Endothelial cell of coronary artery (primary cell): ENCODE measurements at places on chromosomes 16 and 17. TPM values are rescaled to one million over a fixed set of nuclear protein-coding genes. Genes with fewer than 3 reads are reported as not detected.

The ZNF778 gene
- 10.2 and 11.0 TPM in 2 replicates for total RNA-seq

The CDH8 gene
- 0.28 TPM in 1 of 2 replicates, not detected in the other for total RNA-seq

The E2F4 gene
- 51.1 and 61.8 TPM in 2 replicates for total RNA-seq

The GJD3 gene
- total RNA-seq = 0.18 TPM in 1 of 2 replicates, not detected in the other

The KRTAP4-1 gene
- not detected in 2 replicates for total RNA-seq

The KCNJ16 gene
- under 0.01 TPM in 1 of 2 replicates, not detected in the other for total RNA-seq

The ALDH3A1 gene
- total RNA-seq = 0.36 and 0.38 TPM in 2 replicates

The UTS2R gene
- total RNA-seq = not detected in 2 replicates

The PRDM7 gene
- total RNA-seq = not detected in 2 replicates

The PRSS36 gene
- total RNA-seq = 0.09 and 0.27 TPM in 2 replicates

The HCRT gene
- not detected in 2 replicates for total RNA-seq

The OR2C1 gene
- not detected in 2 replicates for total RNA-seq

The SLC7A6OS gene
- 13.9 and 19.2 TPM in 2 replicates for total RNA-seq

The EVPLL gene
- total RNA-seq = not detected in 2 replicates

The KRT33B gene
- not detected in 2 replicates for total RNA-seq

The TK1 gene
- total RNA-seq = 37.6 and 75.5 TPM in 2 replicates

The VAT1L gene
- 3.0 and 10.3 TPM in 2 replicates for total RNA-seq

The TNS4 gene
- not detected in 2 replicates for total RNA-seq

The KRTAP4-6 gene
- total RNA-seq = not detected in 2 replicates

The SCNN1B gene
- total RNA-seq = under 0.01 TPM in 1 of 2 replicates, not detected in the other

The ALOX12 gene
- total RNA-seq = not detected in 2 replicates

The MSLN gene
- total RNA-seq = not detected in 2 replicates

The SCNN1G gene
- not detected in 2 replicates for total RNA-seq

The KRT25 gene
- total RNA-seq = not detected in 2 replicates

The ZNF821 gene
- total RNA-seq = 4.5 and 5.5 TPM in 2 replicates

The ZFP1 gene
- 7.9 and 9.5 TPM in 2 replicates for total RNA-seq

The C1QL1 gene
- 0.09 TPM in 1 of 2 replicates, not detected in the other for total RNA-seq

The FGF11 gene
- total RNA-seq = 0.09 and 0.94 TPM in 2 replicates

The GRB2 gene
- total RNA-seq = 76.8 and 82.9 TPM in 2 replicates

The MYL11 gene
- not detected in 2 replicates for total RNA-seq

The C17orf113 gene
- 0.09 and 0.28 TPM in 2 replicates for total RNA-seq

The KRT27 gene
- total RNA-seq = not detected in 2 replicates

The MYL4 gene
- 0.99 TPM in 1 of 2 replicates, not detected in the other for total RNA-seq

The ITGB3 gene
- total RNA-seq = 54.6 and 138 TPM in 2 replicates

The MT3 gene
- total RNA-seq = not detected in 2 replicates

The ATP2C2 gene
- not detected in 2 replicates for total RNA-seq

The NGFR gene
- under 0.01 TPM in 2 replicates for total RNA-seq

The CES5A gene
- total RNA-seq = not detected in 2 replicates

The CCL5 gene
- total RNA-seq = 0.09 and 0.18 TPM in 2 replicates

The PRSS33 gene
- not detected in 2 replicates for total RNA-seq

The ANKS3 gene
- 14.8 and 23.0 TPM in 2 replicates for total RNA-seq

The USB1 gene
- total RNA-seq = 25.0 and 35.3 TPM in 2 replicates

The SMIM36 gene
- total RNA-seq = not detected in 2 replicates

The MMP15 gene
- 4.6 and 7.2 TPM in 2 replicates for total RNA-seq

The SSTR5 gene
- under 0.01 TPM in 1 of 2 replicates, not detected in the other for total RNA-seq

The RHBDF2 gene
- total RNA-seq = 9.1 and 22.9 TPM in 2 replicates

The RASL10B gene
- 0.19 and 0.27 TPM in 2 replicates for total RNA-seq
